ENCODE measurements at places on chromosomes 6 and 20.

DNA sequence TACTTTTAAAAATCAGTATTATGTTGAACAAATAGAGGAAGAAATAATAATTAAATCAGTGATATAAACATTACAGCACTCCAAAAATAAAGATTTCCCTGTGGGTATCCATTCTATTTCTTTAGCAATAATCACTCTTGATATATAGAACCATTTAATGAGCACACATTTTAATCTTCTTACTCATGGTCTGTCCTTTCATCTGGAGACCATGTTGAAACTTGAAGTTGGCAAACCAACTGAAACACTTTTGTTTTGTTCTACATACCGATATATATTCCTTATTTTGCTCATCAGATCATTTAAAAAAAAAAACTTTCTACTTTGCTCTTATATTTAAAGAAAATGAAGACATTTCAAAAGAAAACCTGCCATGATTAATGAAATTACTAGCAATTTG lies 13.4 kb downstream of the C6orf58 start:
- DNase-seq, result no peak

GRCh38 chr6:80767808-80768207 lies 661.3 kb downstream of the BCKDHB start:
- no peak for DNase-seq

DNA sequence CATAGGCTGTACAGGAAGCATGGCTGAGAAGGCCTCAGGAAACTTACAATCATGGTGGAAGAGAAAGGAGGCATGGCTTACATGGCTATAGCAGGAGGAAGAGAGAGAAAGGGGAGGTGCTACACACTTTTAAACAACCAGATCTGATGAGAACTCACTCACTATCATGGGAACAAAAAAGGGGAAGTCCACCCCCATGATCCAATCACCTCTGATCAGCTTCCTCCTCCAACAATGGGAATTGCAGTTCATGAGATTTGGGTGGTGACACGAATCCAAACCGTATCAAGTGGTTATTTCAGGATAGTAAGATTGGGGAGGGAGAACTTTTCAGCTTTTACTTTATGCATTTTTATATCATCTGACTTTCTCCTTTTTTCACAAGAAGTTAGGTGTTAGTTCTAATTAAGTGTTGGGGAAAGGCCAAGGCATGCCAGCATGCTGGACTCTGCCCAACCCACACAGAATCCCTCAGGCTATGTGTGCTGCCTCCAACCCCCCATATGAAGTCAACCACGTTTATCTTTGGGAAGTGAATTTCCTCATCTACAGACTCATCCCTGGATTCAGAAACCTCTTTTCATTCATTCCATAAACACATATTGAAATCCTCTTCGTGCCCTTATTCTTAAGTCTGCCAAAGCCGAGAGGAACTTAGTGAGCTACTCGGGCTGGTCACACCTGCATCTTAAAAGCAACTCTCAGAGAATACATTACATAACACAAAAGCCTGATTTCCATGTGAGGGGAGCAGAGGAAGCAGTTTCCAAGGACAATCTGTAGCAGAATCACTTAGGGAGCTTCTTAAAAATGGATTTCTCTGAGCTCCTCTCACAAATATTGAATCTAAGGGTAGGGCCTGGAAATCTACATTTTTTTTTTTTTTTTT lies 16.7 kb upstream of the CLIC5 start:
- DNase-seq, result no peak

- no peak for DNase-seq
Measured at GRCh38 chr6:157188213-157188612, 135.1 kb downstream of the TMEM242 start.

DNA sequence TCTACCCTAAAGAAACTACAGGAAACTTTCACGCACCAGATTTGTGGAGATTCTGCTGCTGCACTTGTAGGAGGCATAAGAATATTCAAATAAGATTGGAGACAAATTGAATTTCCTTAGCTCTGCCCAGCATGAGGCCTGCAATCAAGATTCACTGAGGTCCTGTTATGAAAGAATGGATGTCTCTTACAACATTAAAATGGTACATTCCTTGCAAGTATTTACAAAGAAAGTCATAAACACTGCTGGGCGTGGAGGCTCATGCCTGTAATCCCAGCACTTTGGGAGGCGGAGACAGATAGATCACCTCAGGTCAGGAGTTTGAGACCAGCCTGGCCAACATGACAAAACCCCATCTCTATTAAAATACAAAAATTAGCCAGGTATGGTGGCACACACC lies 74.0 kb upstream of the MAP3K4 start:
- no peak for DNase-seq

- DNase-seq, result no peak
Measured at GRCh38 chr6:143410859-143411270, 39.6 kb downstream of the ADAT2 start.

DNA sequence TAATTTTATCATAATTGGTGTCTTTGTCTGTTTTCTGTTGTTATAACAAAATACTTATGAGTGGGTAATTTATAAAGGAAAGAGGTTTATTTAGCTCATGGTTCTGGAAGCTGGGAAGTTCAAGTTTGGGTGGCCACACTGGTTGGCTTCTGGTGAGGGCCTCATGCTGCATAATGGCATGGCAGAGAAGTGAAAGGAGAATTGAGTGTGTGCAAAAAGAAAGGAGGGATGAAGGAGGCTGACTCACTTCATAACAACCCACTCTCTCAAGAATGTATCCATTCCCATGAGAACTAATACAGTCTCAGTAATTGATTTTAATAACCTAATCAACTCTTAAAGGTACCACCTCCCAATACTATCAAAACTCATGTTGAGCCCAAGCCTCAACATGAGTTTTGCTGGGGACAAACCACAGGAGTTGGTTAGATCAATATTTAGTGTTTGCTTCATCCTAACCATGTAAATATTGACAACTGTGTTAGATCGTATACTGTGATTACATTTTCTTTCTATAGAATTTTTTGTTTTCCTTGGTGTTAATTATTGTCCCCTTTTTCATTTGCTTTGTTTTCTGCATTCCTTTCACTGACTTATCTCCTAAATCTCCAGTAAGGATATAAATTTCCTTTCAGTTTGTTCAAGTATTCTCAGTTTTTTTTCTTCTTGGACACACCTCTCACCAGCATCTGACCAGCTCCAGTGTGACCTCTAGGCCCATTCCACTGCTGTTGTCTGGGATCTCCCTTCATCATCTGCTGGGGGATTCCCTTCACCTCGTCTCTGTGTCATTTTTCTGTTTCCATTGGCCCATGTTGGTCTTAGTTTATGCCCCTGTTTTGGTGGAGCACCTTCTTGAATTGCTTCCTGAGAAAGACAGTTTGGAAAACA lies 54.8 kb upstream of the SCGN start:
- no peak for DNase-seq

DNA sequence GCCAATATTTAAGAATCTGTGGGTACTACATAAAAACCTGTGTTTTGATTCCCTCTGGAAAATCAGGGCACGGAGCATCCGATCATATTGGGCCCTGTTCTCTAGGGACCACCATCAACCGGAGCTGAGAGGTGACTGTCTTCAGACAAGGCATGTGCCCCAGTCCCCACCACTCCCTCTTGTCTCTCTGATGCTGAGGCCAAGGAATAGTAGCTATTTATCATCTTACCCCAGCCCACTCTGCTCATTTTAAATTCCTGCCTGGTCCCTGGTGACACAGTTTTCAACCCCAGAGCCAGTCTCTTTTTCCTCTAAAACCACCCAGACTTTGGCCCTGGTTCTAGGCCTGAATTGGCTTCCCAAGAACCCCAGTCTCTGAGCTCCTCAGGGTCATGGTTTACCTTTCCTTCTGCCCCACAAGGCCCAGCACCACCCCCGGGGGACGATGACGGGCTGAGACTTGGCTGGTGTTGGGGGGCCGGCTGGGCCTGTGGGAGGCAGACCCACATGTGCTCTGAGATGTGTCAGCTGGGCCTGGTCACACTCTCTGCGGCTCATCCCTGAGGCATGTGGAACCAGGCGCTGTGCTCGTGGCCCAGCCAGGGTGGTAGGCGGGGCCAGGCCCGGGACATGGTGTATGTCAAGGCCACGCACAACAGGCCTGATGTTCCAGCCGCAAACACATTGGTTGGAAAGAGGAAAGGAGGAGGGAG lies 114.4 kb downstream of the CEBPB start:
- DNase-seq, result no peak

DNA sequence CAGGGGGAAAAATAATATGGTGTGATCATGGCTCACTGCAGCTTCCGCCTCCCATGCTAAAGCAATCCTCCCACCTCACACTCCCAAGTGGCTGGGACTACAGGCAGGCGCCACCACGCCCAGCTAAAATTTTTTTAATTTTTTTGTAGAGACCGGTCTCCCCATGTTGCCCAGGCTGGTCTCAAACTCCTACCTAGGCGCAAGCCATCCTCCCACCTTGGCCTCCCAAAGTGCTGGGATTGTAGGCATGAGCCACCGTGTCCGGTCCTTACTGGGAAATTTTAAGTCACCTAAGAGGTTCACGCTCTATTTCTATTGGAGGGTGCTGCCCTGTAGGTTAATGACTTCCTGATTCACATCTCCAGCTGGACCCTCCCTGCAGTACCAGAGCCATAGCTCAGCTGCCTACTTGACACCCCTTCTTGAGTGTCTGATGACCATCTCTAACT lies 626 bp upstream of the CDK5RAP1 start:
- DNase-seq, result no peak

DNA sequence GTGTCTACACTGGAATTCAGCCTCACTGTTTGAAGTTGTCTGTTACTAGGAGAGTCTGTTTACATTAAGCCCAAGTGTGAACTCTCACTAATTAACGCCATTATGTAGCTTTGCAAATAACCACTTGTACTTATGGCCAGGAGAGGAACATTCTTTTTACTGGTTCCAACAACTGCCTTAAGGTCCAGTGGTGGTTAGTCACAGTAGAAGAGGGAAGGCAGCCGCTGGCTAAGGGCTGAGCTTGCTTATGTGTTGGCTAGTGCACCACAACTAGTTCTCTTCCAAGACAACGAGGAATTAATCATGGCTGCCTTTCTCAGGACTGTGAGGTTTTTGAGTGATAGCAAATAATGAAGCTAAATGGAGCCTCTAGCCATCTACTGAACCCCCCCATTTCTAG lies 14.9 kb upstream of the SLC22A23 start:
- DNase-seq, result no peak

DNA sequence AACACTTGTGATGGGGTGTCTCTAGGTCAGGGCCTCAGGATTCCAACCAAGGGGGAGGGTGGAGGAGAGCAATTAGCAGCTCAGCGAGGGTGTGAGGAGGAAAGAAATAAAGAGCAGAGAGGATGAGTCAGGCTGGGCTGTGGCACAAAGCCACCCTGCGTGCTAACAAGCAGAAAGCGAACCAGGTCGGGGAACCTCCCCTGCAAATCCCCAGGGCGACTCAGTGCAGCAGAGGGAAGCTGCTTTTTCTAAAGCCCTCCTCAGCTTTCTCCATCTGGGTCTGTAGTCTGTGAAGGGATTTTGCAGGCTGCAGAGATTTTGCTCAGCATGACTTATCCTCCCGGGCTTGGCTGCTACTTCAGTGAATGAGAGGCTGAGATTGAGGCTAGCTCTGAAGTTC lies 6.6 kb upstream of the SPO11 start:
- no peak for DNase-seq

DNA sequence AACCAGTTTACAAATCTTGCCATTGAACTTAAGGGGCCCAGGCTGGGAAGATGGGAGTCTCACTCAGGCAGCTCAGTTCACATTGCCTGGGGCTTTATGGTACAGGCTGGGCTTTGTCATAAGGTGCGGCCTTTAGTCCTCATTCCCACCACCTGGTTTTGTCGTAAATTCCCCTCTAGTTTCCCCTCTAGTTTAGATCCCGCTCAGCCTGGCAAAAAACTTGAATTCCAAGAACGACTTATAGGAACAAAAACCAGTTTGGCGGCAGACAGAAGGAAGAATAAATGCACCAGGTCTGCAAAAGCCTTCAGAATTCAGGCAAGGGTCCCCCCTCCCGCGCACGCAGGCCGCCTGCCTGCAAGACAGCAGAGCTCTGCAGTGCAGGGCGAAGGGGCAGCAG lies 4.1 kb downstream of the BMP7 start:
- DNase-seq, result peak; percentile 31

DNA sequence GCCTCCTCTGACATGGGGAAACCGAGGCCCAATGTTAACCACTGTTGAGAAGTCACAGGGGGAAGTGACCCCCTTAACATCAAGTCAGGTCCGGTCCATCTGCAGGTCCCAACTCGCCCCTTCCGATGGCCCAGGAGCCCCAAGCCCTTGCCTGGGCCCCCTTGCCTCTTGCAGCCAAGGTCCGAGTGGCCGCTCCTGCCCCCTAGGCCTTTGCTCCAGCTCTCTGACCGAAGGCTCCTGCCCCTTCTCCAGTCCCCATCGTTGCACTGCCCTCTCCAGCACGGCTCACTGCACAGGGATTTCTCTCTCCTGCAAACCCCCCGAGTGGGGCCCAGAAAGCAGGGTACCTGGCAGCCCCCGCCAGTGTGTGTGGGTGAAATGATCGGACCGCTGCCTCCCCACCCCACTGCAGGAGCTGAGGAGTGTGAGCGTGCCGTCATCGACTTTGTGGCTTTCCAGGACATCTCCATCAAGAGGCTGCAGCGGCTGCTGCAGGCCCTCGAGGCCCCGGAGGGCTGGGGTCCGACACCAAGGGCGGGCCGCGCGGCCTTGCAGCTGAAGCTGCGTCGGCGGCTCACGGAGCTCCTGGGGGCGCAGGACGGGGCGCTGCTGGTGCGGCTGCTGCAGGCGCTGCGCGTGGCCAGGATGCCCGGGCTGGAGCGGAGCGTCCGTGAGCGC lies 1.6 kb downstream of the TNFRSF6B start:
- DNase-seq, result no peak

DNA sequence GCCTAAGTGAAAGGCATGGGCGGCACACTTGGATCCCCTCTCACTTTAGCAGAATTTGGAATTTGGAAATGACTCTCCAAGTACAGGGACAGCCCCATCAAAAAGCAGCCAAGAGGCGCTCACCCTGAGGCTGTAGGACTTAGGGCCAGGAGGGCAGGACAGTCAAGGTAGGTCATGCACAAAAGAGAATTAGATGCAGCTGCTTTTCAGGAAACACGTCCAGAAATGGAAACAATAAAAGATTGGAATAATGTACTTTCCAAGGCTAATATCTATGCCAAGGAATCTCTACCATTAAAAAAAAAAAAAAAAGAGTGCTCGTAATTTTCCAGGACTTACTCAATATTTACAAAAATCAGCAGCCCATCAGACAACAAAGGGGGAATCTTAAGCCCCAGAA lies 19.9 kb downstream of the PREP start:
- no peak for DNase-seq

DNA sequence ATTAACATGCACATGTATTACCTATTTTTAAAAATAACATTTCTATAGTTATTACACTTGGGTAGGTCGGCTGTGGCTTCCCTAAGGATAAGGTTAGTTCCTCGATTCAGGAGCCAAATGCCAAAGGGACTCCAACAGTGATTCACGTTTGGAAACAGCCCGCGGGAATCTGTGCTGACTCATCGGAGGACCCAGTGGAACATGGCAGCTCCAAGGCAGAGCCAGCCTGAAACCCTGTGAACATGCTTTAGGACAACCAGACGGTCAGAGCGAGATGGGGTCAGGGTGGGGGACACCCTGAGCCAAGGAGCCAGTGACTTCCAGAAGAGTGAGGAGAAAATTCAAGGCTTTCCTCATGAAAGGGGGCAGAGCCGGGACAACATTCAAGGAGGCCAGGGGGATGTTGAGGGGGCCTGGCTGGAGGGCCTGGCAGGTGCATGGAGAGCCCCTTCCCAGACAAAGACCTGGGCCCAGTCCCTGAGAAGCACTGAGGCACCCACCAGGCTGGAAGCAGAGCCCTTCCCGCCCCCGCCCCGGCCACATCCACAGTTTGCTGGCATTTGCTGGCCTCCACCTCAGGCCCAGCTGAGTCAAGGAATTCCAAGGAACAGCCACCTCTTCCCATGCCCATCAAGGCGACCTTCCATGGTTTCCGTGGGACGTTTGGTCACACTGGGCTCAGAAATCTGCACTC lies 133.2 kb downstream of the SNX5 start:
- DNase-seq, result no peak
